RPMI7951 (cell line): ENCODE measurements at places on chromosomes 6 and 20. TPM values are rescaled to one million over a fixed set of nuclear protein-coding genes. Genes with fewer than 3 reads are reported as not detected.

GPLD1 gene
- total RNA-seq = not detected in 2 replicates

DNA sequence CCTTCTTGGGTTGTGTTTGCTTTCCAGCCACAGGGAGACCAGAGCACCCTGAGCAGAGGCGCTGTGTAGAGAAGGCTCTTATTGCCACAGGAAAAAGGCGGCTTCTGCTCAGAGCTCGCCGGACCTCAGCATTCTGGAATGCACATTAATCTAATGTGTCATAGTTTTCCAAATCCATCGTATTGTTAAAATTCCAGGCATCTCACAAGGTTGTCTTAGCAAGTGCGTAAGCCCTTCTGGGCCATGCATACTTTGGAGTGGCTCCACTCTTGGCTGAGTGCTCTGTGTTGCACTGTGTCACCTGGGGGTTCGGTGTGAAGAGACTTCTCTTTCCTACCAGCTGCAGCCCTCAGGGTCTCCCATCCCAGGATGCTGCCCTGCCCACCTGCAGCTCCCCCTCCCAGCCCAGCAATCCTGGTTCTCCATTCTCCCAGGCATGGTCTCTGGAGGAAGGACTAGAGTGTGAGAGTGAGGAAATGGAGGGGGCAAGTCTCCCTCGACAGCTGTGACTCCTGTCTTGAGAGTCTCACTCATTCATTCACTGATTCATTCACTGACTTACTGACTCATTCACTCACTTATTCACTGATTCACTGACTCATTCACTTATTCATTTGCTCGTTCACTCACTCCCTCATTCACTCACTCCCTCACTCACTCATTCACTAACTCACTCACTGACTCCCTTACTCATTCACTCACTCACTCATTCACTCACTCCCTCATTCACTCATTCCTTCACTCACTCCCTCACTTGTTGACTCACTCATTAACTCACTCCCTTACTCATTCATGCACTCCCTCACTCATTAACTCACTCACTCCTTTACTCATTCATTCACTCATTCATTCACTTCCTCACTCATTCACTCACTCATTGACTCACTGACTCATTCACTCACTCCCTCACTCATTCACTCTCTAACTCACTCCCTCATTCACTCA is 83.7 kb upstream of the MPC1 start:
- DNase-seq = no peak

BANF2 gene
- not detected in 2 replicates for total RNA-seq

DNA sequence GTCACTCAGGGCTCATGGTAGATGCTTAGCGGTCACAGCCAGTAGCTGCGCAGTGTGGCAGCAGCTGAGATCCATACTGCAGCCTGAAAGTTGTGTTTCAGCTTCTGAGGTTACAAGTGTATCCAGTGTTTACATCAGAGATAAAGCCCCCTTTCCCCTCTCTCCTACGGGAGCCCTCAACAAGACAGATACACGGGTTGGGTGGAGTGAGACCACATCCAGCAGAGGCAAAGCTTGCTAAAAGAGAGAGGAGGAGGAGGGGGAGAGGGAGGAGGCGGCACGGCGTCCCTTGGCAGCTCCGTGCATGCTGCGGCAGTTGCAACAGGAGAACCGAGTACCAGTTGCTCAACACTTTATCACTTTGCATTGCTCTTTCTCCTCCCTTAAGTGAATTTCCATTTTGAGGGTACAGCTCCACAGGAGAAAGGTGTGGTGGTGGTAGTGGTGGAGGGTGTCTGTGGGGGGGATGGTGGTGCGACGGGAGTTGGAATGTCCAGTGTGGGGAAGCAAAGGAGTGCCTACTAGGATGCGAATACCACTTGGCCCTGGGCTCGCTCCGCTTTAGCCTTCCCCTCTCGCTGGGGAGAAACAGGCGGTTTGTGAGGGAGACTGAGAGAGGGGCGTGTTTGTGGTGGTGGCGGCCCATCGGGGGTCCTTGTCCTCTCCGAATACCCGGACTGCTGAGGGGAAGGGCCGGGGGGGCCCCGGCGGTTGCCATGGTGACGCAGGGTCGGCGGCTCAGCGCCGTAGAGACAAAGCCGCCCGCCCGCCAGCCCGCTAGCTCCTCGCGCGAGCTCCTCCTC is 405 bp upstream of the RNF182 start:
- peak; percentile 64 for DNase-seq

SPATA25 gene
- 0.98 TPM in 1 of 2 replicates, not detected in the other for total RNA-seq

NOL4L gene
- 8.7 and 11.2 TPM in 2 replicates for total RNA-seq

- no peak for DNase-seq
Measured at GRCh38 chr20:52915564-52915963, 56.6 kb upstream of the TSHZ2 start.

RNASET2 gene
- total RNA-seq = 19.2 and 26.7 TPM in 2 replicates

GRCh38 chr6:146787876-146788508 is 189.2 kb downstream of the ADGB start:
- no peak for DNase-seq

RHAG gene
- not detected in 2 replicates for total RNA-seq

PRR3 gene
- total RNA-seq = 6.9 and 9.6 TPM in 2 replicates

DNA sequence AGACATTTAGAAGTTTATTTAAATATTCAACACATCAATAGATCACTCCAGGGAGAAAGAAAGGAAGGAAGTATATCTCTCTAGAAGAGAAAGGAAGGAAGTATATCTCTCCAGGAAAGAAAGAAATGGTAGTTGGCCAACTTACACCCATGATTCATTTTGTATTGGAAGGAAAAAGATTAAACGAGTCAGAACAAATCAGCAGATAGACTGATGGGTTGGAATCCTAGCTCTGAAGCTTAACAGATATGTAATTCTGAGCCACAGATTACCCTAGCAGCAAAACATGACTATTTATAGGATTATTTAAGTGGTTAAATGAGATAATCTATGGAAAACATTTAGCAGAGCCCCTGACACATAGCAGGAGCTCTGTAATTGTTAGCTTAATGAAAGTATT is 27.1 kb downstream of the COL12A1 start:
- DNase-seq = no peak

KIF13A gene
- 25.5 and 25.7 TPM in 2 replicates for total RNA-seq

SH3BGRL2 gene
- 0.36 and 0.59 TPM in 2 replicates for total RNA-seq

SNPH gene
- total RNA-seq = 7.0 and 9.4 TPM in 2 replicates

DNA sequence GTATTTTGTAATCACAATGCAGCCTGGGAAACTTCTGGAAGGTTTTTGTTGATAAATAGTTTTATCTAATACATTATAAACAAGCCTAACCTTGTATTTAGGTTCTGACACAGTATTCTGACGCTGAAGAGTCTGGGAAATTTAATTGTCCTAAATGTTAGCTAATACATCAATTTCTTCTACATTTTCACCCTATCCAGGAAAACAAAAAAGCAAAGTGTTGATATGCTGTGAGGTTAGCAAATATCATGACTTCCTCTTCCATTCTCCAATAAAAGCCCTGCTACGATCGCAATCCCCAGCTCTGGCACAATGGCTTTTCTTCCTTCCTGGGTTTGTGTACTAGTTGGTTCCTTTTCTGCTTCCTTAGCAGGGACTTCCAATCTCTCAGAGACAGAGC is at the start of gene C6orf58:
Gene C6orf58, plus strand, starts transcription at position 301 of the 400 bp plus-strand sequence. Its CDS starts 12 bp downstream, at position 313.
- DNase-seq = no peak
